Stimulated activated CD4-positive, alpha-beta T cell treated with anti-CD3 and anti-CD28 coated beads, Interleukin-12 subunit alpha, Interleukin-12 subunit beta, amount 100 ng/mL, for 48 hours (primary cell): ENCODE measurements at places on chromosomes 7 and 10.

DNA sequence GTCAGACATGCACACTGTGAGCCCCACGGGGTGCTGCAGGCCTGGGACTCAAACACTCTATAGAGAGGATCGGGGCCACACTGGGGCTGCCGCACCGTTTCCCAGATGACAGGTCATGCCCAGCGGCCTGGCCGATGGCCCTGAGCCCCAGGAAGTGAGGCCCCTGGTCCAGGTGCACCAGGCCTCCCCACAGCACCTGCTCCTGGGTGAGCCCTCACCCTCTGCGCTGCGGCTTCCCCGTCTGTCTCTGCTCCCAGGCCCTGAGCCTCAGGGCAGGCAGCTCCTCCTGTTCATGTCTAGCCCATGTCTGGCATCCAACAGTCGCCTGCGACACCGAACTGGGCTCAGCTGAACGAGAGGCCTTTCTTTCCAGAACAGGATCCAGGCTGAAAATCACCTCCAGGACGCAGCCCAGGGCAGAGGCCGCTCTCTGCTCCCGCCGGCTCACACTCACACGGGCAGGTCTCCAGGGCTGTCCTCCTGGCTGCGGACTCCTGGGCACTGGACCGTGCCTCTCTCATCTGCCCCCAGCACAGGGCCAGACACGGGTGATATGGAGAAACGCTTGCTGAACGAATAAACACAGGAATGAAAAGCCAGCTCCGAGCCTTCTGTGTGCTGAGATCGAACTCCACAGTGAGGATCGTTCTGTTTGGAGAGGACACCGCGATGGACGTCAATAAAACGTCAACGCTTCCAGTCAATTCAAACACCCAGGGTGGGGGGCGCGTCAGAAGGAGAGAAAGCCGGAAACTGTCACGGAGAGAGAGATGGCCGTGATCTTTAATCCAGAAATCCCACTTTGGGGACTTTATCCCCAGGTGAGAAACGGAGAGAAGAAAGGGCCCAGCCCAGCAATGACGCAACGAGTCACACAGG, 202.4 kb downstream of the ELFN1 start:
- DNase-seq: no peak

DNA sequence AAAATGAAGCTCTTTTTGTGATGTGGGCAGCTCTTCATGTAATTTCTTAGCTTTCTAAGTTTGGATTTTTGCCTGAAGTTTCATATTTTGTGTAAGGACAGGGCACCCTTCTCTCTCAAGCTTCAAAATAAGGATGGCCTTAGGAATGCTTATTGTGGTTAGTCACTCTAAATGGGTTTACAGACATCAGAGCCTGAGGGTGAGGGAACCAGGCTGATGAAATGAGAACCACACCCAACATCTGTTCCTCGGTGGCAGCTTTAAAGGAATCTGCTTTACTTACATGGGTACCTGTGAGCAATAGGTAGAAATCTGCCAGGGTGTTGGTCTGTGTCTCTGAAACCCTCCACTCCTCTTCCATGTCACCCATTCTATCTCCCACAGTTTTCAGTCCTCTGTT, 174.3 kb downstream of the EMX2 start:
- DNase-seq: no peak

- DNase-seq: no peak
Measured at GRCh38 chr10:122127943-122128342, 139.0 kb downstream of the TACC2 start.

DNA sequence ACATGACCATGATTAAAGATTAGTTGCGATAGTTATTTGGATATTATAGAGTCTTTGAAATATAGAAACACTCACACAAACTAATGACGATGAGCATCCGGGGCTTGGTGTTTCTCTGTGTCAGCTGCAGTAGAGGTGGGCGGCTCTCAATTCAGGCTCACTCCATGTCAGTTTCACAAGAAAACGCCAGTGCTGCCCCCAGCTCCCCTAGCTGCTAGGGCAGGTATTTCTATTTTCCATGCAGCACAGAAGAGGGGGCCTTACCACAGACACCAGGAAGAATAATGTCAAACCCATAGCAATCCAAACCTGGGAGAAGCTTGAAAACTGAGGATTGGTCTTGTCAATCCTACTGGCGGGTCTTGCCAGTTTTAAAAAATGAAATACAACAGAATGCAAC, 197.1 kb downstream of the PHTF2 start:
- no peak for DNase-seq

- no peak for DNase-seq
Measured at GRCh38 chr10:16386855-16387254, 50.0 kb upstream of the PTER start.
